ENCODE measurements at places on chromosomes 2 and 18. TPM values are rescaled to one million over a fixed set of nuclear protein-coding genes. Genes with fewer than 3 reads are reported as not detected.

Gene CCL20
- total RNA-seq = 6.9 TPM

Gene TMEM198
- 0.62 TPM for total RNA-seq

Gene MERTK
- total RNA-seq = 3.0 TPM

Gene MYL1
- total RNA-seq = not detected

Gene TRIM43
- 0.09 TPM for total RNA-seq

Gene MARCHF4
- total RNA-seq = 21.4 TPM

Gene CHST9
- not detected for total RNA-seq

Gene CLIP4
- 20.3 TPM for total RNA-seq

Gene PTPN2
- total RNA-seq = 17.9 TPM

Gene NT5DC4
- total RNA-seq = 0.94 TPM

Gene GCG
- not detected for total RNA-seq

Gene CAPN10
- total RNA-seq = 25.0 TPM

Gene FAM161A
- total RNA-seq = 8.4 TPM

Gene POTEC
- not detected for total RNA-seq

Gene L3MBTL4
- total RNA-seq = 0.05 TPM

Measured in A549 treated with AZD2906 at 1 μM for 4 hours (cell line).